ENCODE measurements at places on chromosomes 6 and 20.

DNA sequence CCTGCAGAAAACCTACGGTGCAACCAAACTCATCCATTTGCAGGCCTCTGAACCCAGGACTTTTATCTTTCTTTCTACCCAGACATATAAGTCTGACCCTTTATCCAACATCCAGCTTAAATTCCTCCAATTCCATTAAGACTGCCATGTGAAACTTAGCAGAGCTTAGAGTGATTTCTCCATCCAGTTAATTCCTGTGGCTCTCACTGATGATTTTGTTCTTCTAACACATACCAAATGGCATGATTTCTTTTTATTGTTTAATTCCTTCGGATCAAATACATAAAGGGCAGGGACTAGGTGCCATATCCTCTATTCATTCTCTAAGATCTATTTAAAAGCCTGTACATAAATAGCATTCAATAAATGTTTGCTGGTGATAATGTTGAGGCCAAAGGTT is 92.9 kb downstream of the TASP1 start:
- no peak for ATAC-seq

- no peak for ATAC-seq
These were observed 195.2 kb downstream of the SLC16A10 start for GRCh38 chr6:111282515-111282914.

DNA sequence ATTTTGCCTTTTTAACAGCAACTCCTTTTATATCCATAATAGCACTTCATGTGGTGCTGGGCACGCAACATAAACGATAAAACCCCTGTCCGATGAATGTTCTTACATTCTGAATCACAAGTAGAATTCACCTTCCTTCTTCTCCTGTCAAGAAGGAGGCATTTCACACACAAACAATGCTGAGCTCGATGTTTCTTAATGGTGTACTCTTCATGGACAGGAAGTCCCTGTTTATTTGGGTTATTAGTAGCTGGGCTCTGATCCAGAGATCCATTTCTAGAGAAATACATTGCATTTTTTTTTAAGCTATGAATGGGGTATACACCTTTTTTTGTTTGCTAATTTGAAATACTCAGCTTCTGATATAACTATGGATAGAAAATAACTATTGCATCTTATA is 82.4 kb downstream of the PPP1R3G start:
- ATAC-seq = no peak

DNA sequence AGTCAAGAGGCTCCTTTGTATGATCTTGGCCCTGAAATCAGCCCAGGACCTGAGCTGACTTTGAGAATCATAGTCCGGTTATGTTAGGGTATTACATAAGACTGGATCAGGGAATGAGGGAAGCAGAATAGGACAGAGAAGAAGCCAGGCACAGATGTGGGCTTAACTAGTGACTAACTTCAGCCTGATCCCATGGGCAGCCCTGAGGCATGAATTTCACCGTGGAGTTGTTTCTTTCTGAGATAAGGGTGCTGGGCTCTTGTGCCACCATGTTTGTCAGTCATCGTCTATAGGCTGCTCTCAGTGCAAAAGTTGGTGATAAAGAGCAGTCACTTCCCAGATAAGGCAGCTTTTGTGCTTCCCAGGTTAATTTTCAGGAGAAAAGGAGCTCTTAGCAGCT is 544.7 kb upstream of the SPTLC3 start:
- ATAC-seq = no peak

DNA sequence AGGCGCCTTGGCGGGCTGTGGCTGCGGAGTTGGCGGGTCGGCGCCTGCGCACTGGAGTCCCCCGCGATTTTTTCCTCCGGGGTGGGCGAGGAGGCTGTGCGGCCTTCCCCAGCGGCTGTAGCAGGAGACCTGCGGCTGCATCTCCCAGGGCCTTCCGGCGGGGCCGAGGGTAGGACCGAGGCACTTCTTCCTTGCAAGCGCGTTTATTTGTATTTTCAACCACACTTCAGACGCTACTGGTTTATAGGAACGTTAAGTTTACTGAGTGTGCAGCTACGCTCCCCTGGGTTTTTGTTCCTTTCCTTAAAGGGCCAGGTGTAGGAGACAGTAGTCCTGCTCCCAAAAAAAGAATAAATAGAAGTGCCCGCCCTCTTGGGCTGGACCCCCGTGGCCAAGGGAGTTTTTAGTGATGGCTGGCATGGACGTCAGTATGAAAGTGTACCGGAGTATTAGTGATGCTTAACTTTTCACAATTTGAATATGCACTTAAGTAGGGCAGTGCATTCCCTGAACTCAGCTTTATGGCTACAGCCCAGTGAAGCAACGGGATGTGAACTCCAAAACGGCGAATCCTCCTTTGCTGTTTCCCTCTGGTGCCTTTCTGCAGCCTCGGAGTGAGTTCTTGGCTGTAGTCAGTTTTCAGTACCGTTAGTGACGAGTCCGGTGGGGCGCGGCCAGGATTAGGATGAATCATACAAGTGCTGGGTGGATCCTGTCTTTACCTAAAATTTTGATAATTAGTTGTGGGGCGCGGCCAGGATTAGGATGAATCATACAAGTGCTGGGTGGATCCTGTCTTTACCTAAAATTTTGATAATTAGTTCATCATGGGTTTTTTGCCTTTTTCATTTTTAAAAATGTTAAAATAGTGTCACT is 1.0 kb upstream of the FBXO5 start:
- peak; percentile 80 for ATAC-seq

GRCh38 chr6:114210467-114210866 is 132.4 kb downstream of the HS3ST5 start:
- ATAC-seq = no peak

GRCh38 chr20:53064935-53065334 is 92.8 kb downstream of the TSHZ2 start:
- ATAC-seq = no peak

- peak; percentile 79 for ATAC-seq
These were observed 8.8 kb downstream of the RSPH3 start for GRCh38 chr6:158991017-158991723.

DNA sequence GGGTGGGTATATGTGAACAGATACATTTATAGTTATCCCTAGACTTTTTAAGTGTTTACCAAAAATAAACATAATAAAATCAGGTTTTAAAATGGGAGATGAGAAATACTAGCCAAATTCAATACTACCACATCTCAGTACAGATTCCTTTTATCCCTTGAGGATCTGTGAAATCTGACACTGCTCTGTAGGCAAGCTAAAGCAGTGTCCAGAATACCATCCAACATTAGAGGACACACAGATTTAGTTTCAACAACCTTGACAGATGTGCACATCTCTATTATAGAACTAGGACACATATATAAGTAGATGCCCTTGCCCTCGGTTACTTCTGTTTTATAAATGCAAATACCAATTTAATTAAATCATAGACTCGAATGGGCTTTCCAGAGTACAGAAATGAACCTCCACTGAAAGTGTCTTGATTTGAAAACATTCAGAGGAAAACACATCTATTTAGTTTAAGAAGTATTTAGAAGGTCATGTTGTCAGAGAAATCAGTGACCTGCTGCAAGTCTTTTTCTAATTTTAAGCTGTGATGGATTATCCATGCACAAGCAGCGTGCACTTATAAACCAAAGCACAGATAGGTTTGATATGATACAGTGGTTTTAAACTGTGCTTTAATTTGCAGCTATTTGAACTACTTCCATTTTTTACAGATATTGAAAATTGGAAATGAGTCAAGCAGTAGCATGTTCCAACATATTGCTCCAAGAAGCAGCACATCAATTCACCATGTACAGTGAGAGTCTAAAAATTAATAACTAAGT is 156.3 kb upstream of the EPHA7 start:
- ATAC-seq = no peak

- ATAC-seq = no peak
These were observed 12.6 kb downstream of the ANKEF1 start for GRCh38 chr20:10047427-10047826.

GRCh38 chr6:17945575-17945974 is 41.9 kb downstream of the KIF13A start:
- ATAC-seq = no peak

DNA sequence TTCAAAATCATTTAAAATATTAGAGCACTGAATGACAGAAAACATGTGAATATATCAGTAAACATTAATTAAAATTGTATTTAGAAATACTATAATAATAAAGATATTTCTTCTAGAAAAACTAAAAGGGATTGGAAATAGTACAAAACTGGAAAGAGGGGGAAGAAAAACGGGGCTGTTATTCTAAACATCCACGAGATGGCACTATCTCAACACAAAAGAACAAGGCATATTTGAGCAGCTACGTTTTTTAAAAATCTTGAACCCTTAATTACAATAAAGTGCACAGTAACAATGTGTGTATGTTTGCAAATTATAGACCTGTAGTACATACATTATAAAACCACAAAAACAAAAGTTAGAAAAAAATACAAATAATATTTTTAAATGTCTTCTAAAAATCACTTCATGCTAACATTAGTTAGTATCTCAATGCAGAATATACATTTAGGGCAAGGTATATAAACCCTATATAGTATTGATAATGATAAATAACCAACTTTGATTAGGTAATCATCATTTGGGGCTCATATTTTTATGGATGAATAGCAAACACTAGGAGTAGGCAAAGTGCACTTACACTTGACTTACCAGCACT is 42.5 kb upstream of the PNISR start:
- no peak for ATAC-seq

- ATAC-seq = no peak
These were observed 18.1 kb downstream of the PNLDC1 start for GRCh38 chr6:159817951-159818739.

GRCh38 chr20:8693709-8694108 is 375.2 kb upstream of the PLCB4 start:
- no peak for ATAC-seq

GRCh38 chr20:12627485-12627884 is 381.3 kb upstream of the SPTLC3 start:
- no peak for ATAC-seq

DNA sequence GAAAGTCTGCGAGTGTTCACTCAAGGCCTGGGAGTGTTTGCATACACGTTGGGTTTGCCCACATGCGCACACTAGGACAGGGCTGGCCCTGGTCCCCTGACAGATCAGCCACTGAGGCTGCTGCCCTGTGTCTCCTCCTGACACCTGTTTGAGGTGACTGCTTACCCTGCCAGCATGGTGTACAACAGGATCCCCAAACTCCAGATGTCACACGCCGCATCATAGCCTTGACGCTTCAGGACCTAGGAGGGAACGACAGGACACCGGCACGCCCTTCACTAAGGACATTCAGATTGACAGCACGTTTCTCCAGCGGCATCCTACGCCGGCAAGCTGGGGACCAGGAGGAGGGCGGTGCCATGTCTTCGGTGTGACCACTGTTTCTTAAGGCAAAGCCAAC is 37.0 kb upstream of the MPC1 start:
- no peak for ATAC-seq

DNA sequence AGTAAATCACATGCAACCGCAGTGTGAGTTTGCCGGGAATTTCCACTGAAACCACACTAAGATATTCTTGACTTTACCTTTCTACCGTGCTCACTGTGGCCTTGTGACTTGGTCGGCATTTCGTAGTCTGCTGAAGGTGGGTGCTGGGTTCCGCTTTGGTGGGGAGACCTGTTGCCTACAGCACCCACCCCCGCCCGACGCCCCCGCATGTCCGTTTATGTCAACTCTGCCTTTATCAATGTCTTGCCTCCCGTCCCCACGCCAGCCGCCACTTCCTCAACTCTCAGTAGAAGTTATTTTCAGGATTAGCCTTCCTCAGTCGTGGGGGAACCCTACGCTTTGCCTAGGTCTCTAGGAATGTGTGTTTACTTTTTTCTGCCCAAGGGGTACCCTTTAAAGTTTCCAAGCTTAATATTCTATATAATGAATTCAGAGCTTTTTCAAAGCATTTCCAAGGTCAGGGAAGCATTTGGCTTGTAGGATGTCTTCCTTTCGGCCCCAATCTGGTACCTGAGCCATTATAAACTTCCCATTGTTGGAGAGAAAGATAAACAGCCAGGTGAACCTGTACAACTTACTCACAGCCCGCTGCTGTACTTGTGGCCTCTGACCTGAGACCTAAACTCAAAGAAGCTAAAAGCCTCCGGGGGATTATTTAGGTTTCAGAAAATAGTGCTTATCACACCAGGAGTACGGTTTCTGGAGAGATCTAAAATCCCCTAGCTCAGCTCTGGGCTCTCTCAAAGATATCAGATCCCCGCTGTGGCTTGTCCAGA is 54.2 kb downstream of the TBC1D7 start:
- ATAC-seq = no peak

- ATAC-seq = no peak
These were observed 70.4 kb downstream of the JAG1 start for GRCh38 chr20:10603378-10603777.

GRCh38 chr20:51341581-51341980 is 200.9 kb downstream of the NFATC2 start:
- no peak for ATAC-seq

GRCh38 chr20:52001999-52002666 is 189.4 kb downstream of the ZFP64 start:
- no peak for ATAC-seq

GRCh38 chr20:13396022-13396421 is 174.9 kb downstream of the ISM1 start:
- no peak for ATAC-seq

DNA sequence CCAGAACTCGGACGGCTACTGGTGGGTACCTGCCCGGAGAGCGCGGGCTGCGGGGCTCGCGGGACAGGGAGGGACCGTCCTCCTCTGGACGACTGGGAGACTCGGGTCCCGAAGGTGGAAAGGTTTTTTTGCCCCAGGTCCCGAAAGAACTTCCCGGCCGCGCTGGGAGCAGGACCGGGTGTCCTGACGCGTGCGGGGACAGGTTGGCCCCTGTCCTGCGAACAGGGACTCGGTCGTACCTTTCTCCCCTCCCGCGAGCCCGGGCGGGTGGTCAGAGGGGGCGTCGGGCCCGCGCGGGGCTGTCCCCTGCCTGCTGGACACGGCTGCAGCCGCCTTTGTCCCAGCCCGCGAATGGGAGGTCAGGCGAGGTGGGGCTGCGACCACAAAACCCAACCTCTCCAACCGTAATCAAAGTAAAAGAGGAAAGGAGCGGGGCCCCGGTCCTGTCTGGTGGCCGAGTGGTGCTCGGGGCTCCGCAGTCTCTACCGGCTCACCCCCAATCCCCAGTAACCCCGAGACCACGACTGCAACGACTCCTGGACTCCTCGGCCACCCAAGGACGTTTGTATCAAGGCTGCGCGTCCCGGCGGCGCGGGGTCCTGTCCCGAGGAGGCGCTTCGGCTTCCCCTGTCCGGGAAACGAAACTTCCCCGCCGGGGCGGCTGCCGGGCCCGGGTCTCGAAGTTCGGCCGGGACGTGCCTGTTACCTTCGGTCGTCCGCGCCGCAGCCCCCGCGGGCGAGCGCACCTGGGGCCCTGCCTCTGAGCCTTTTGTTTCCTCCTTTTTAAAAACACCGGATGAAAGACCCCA is 798 bp downstream of the DSP start:
- ATAC-seq = peak; percentile 3

DNA sequence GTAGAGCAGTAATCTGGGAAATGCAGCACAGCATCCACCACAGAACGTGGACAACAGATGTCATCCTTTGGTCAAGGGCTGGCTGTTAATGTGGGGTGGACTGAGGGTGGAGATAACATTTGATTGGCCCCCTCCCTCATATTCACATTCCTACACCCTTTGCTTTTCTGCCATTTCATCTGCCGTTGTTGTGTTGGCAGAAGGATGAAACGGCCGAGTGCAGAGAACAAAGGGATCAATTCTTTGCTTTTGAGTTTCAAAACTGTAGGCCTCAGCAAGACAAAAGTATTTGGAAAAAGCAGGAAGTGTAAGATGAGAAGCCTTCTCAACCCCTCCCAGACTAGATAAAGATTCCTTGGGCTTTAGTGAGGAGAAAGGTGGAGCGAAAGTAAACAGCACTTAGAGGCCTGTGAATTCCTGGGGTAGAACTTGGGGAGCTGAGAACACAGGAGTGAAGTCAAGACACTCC is 74.2 kb upstream of the PHIP start:
- no peak for ATAC-seq
